ENCODE measurements at places on chromosomes 1 and 21.

DNA sequence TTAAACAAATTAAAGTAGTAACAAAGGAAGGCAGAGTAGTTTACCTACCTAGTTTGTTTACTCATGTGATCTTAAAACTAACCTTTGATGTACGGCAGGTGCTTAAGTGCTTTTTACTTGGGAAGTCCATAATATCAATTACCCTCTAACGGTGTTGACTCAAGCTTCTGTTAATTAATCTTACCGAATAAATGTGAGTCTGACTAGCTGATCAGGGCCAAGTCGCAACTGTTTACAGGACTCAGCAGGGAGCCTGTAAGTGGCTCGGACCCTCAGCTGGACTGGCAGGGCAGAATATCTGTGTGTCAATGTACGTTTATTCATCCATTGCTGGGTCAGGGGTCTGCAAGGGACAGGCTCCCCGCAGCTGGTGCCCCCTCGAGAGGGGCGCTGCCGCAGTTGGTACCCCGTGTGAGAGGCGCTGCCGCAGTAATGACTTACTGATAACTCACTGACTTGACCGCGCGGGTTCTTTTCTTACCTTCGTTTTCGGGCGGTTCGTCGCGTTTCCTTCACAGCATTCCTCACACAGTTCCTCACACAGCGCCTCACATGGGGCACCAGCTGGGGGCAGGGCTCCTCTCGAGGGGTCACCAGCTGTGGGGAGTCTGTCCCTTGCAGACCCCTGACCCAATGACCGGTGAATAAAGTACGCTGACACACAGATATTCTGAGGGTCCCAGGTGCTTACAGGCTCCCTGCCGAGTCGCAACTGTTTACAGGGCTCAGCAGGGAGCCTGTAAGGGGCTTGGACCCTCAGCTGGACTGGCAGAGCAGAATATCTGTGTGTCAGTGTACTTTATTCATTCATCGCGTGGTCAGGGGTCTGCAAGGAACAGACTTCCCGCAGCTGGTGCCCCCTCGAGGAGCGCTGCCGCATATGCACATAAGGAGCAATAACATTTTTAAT, 3.0 kb downstream of the FMO1 start:
- no peak for DNase-seq

DNA sequence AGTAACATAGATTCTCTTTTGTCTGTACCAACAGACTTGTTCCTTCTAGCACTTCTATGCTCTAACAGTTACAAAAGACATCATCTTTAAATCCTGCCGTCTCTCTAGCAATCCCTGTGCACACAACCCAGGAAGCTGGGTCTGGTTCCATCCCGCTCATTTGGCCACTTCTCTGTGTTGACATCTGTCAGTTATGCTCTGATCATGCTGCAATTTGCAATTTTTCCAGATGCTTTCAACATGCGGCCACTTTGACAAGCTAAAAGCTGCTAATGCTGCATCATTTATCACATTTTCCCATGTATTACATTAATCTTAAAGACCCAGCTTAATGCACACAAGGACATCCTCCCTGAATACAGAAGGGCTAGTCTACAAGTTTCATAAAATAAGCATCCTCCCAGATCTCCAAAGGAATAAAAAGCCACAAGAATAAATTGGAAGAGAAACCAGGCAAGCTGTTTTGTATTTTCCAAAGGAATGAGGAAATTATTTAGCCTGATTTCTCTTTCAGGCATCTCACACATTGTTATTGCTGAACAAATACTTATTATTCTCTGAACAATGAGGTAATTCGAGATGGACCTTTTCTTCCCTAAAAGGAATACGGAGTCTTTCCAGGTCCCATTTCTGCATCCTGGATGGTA, 19.0 kb upstream of the LRRC52 start:
- DNase-seq, result no peak

DNA sequence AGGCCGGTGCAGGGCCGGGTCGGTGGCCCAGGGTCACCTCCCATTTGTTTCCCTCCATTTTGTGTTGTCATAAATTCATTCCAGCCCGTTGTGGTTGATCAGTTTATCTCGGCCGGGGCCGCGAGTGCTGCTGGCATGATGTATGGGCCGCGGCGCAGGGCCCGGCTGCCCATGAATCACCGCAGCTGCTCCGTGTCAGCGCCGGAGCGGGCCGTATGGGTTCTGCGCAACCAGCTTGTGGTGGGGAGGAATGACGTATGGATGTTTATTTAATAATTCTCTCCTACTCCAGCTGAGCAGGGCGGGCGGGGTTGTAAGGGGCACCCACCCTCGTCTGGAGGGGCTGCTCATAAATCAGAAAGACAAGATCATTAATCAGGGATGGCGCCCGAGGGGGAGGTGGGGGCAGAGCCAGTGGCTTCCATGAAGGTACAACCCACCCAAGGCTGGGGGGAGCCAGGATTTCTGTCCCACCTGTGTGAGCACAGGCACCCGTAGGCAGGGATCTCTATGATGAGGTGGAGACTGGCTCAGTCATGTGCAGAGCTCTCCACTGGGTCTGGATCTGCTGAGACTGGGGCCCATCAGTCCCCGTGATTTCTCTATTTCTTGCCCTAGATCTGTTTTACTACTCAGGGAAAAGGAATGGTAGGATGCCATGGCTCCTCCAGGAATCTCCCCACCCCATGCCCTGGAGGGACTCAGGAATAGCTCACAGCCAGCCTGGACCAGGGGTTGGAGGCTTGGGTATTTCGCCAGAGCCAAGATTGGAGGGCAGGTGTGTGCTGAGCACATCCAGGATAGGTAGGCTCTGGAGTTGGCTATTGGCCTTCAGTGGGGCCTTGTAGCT, 27.8 kb downstream of the TMEM53 start:
- DNase-seq, result no peak

- no peak for DNase-seq
These were observed 8.2 kb downstream of the NBPF1 start for GRCh38 chr1:16605213-16605525.

GRCh38 chr1:219121679-219122078, 52.0 kb upstream of the LYPLAL1 start:
- DNase-seq, result no peak

DNA sequence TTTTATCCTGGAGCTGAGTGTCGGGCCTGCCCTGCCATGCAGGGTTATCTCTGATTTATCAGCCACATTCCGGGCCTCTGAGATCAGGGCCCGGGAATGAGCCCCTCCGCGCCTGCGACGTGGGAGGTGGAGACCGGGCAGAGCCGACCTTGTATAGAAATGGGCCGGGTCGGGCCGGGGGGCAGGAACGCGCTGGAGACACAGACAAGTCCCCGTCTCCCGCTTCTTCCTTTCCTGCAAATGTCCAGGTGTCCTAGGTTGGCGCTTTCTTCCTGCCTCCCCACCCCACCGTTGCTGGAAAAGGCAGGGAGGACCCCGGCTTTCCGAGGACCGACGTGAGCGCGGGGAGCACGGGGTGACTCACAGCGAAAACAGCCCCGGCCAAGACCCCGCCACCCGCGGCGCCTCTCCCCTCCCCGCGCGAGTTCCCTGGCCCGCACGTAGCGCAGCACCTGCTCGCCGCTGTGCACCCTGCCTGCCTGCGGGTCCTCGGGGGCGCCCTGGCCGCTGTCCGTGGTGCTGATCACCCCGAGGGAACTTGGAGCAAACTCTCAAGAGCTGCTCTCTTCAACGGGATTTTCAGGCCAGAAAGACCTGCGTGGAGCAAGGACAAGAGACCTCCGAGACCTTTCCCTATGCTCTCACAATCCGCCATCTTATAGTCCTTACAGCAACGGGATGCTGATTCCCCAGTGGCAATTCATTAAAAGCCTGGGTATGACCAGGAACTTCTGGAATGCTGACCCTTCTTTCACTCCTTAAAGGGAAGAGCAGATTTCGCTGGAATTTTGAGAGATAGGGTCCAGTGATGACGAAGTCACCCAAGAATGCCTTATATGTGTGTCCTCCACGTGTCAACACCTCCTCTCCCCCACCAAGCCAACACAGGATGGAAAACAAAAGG, 475 bp upstream of the NPPB start:
- DNase-seq, result peak; percentile 25

DNA sequence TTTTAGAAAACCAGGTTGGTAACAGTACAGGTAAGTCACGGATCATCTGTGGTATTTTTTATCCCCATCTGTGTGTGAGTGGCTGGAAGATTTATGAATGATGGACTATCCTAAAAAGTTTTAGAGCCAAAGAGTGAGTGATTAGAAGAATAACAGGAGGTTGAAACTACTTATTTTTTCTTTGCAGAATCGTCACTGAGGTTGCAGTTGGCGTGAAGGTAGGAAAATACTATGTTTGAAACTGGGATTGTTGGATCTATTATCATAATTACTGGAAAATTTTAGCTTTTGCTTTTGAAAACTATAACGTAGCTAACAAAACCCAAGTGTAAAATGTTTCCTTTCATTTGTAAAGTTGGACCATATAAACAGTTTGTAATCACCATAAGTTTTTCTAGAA, 1.8 kb downstream of the PTBP2 start:
- no peak for DNase-seq

- no peak for DNase-seq
These were observed 23.4 kb upstream of the TARDBP start for GRCh38 chr1:10989095-10989494.

DNA sequence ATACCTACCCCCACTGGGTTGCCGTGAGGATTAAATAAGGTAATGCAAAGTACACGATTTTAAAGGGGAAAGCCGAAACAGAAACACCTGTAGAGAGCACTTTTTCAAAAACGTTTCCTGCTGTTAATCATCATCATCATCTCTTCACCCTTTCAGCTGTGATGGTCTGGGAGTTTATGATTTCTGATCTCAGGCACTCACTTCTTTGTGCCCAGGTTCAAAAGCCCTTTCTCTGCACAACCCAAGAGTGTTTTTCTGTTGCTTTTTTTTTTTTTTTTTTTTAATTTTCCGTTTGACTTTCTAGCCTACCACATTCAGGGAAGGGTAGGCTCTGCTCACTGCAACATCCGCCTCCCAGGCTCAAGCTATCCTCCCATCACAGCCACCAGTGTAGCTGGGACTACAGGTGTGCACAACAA, 936 bp upstream of the UBXN11 start:
- DNase-seq, result no peak

- DNase-seq, result no peak
These were observed 22.1 kb downstream of the ACOT11 start for GRCh38 chr1:54570161-54570560.

GRCh38 chr1:62744611-62745577, 39.0 kb upstream of the ATG4C start:
- no peak for DNase-seq

DNA sequence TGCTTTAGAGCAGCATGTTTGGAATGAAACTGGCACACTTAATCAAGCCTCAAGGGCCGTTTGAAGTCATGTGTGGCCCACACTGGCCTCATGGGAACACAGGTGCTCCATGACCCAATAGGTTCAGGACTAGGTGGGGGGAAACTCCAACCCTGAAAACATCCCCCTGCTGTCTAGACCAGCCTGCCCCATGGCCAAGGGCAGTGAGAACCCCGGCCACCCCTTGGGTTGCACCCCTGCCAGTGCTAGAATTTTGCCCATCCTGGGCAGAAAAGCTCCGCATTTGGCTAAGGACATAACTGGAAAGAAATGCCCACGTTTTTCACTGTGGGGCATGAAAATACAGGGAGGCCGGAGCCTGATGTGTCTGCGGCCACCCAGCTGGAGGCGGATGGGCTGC, 6.1 kb upstream of the PTGER3 start:
- no peak for DNase-seq

- DNase-seq, result no peak
These were observed 49.4 kb downstream of the H3-3A start for GRCh38 chr1:226111883-226112261.

DNA sequence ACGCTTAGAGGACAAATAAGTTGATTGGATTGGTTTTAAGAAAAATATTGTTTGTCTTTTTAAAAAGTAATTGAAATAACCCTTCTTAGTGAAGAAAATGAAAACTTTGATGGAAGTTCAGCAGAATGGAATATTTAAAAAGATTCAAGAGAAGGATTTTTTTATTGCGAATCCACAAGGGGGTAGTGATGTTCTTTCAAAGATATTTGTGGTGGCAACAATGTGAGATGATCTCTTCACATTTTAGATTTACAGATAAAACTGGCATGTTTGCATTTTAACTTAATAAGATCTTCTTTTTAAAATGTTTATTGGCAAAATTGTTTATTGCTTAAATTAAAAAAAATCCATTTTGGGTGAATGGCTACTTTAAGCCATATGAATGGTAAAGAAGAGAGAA, 8.9 kb downstream of the CAMTA1 start:
- DNase-seq, result no peak

DNA sequence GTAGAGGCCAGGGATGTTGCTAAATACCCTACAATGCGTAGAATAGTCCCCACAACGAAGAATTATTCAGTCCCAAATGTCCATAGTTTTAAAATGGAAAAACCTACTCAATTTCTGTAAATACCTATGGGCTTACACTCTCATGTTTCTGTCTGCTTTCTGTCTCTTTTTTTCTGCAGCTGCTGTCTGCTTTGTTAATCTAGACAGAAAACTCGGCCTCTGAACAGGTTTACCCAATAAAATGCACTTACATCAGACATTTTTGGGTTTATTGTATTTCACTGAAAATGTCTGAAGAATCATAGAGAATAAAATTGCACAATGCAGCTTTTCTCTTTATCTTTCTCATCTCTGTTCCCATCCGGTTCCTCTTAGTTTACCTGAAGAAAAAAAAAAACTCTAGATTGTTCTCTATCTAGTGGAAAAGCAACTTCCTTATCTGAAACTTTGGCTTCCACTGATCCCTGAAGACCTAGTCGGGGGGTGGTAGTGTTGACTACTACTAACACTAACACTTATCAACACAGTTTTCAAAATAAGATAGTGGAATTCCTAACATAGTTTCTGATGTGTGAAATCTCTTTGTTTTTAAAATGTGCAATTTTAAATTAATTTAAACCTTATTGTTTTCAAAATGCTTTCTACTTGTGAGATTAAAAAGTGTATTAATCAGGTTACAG, 76.9 kb upstream of the CCDC190 start:
- no peak for DNase-seq

DNA sequence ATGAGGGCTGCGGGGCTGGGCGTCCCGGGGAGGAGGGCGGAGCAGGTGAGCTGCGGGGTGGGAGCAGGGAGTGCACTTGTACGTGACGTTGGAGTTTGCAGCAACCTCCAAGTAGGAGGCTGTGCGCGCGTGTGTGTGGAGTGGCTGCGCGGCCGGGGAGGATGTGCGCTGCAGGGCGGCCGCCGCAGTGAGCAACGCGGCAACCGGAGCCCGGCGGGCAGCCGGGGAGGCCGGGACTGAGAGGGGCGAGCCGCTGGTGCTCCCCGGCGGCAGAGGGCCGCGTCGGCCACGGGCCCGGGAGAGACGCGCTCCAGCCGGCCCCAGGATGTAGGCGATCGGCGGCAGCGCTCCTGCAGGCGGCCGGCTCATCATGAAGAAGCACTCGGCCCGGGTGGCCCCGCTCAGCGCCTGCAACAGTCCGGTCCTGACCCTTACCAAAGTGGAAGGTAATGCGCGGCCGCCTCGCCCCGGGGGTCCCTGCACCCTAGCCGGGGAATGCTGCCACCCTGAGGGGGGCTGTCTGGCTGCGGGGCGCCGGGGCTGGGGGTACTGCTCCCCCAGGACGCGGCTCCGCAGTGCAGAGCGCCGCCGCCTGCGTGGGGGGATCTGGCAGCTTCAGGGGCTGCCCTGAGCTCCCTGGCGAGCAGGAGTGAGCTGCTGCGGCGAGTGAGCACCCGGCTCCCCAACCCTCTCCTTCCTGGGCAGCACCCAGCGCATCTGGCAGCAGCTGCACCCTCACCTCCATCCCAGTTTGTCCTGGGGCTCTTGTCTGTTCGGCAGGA, 158.9 kb upstream of the COA6 start:
- peak; percentile 38 for DNase-seq

GRCh38 chr1:34597877-34598514, 156.9 kb upstream of the GJB5 start:
- peak; percentile 70 for DNase-seq
